ENCODE measurements at places on chromosomes 13 and 19.
A peak's percentile ranks its signal among the peaks of the same experiment; 100 is the strongest.

GRCh38 chr13:41029629-41030028 lies 10.5 kb upstream of the ELF1 start:
- no peak for DNase-seq

GRCh38 chr19:21508198-21508597 lies 2.8 kb downstream of the ZNF429 start:
- peak; percentile 21 for DNase-seq

GRCh38 chr19:46809534-46810272 lies 21.3 kb upstream of the SLC1A5 start:
- no peak for DNase-seq

GRCh38 chr19:40261631-40262030 lies 23.5 kb downstream of the AKT2 start:
- DNase-seq = no peak

DNA sequence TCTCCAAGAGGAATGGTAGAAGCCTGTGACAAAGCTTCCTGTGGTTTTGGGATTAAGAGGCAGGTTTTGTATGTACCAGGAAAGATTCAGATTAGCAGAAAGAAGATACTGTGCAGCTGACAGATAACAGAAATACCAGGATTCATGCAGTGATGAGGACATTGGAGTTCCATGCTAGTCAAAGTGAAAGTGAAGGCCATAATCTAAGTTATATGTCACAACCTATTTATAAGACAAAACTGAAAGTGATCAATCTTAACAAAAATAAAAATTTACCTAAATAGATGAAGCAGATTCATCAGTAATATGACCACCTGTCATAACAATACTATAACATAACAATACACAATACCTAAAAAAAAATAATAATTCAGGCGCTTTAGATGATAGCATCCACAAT lies 1305.2 kb upstream of the PCDH9 start:
- DNase-seq = no peak

- DNase-seq = no peak
Measured at GRCh38 chr13:76696370-76696769, 189.8 kb downstream of the KCTD12 start.

DNA sequence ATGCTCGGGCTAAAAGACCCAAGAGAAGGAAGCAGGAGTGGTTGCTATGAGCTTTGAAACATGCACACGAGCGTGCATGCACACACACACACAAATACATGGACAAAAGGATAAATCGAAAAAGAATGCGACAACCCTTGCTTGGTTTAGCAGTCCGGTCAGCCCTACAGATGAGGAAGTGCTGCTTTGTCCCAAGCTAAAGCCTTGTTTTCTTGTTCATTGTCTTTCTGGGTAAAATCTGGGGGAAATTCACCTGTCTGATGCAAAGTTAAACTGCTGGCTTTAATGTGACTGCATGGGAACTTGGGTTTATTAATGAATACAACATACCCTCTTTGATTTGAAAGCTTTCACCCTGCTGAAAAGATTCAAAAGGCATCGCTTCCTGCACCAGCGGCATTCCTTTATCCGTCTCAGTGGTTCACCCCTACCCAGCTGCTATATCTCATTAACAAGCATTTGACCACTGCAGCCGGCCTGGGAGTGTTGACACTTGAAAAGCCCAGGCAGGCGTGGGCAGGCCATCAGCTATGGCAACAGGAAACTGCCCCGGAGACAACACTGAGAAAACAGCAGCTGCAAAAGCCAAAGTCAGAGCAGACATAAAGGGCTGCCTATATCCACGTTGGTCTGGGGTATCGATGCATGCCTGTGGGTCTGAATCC lies 301.7 kb downstream of the NDFIP2 start:
- DNase-seq = no peak

GRCh38 chr13:43071824-43072223 lies 48.4 kb downstream of the DNAJC15 start:
- DNase-seq = no peak

DNA sequence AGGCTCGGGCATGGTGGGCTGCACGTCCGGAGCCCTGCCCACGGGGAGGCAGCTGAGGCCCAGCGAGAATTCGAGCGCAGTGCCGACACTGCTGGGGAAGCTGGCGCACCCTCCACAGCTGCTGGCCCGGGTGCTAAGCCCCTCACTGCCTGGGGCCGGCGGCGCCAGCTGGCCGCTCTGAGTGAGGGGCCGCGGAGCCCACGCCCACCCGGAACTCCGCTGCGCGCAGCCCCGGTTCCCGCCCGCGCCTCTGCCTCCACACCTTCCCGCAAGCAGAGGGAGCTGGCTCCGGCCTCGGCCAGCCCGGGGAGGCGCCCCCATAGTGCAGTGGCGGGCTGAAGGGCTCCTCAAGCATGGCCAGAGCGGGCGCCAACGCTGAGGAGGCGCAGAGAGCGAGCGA lies 2080.4 kb downstream of the PCDH9 start:
- DNase-seq = no peak

GRCh38 chr19:49631610-49632192 lies 8.2 kb downstream of the RRAS start:
- DNase-seq = no peak

DNA sequence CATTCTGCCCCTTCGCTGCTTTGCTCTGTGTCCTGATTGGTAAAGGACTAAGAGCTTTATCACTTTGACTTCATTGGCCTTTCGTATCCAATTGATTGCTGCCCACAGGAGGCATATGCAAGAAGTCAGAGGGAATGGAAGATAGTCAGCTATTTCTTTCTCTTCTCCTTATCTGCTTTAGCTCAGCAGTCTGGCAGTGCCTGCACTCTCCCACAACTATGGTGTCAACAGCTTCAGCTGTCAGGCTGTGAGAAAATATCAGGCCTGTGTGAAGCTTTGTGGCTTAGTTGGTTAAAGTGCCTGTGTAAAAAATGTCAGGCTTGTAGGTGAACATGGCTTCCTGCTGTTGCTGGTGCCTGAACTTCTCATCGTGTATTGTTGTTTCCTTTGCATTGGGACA lies 243.0 kb downstream of the PCDH17 start:
- DNase-seq = no peak

DNA sequence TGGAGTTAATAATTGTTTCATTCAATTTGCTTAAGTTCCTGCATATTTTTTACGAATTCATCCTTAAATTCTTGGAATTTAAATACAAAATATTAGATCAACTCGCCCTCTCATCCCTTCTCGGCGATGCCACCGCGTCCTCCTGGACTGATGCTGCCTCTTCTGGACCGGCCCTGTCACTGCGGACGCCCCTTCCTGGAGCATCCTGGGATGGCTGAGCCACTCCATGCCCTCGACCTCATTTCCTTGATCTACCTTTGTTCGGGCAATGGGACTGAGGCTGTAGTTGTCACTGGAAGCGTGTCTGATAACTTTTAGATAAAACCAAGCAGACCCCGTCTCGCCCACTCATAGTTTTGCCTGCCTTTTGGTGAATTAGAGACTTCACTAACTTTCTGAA lies 283.7 kb downstream of the TEX29 start:
- no peak for DNase-seq

- DNase-seq = no peak
Measured at GRCh38 chr19:29533578-29534544, 8.1 kb downstream of the VSTM2B start.

DNA sequence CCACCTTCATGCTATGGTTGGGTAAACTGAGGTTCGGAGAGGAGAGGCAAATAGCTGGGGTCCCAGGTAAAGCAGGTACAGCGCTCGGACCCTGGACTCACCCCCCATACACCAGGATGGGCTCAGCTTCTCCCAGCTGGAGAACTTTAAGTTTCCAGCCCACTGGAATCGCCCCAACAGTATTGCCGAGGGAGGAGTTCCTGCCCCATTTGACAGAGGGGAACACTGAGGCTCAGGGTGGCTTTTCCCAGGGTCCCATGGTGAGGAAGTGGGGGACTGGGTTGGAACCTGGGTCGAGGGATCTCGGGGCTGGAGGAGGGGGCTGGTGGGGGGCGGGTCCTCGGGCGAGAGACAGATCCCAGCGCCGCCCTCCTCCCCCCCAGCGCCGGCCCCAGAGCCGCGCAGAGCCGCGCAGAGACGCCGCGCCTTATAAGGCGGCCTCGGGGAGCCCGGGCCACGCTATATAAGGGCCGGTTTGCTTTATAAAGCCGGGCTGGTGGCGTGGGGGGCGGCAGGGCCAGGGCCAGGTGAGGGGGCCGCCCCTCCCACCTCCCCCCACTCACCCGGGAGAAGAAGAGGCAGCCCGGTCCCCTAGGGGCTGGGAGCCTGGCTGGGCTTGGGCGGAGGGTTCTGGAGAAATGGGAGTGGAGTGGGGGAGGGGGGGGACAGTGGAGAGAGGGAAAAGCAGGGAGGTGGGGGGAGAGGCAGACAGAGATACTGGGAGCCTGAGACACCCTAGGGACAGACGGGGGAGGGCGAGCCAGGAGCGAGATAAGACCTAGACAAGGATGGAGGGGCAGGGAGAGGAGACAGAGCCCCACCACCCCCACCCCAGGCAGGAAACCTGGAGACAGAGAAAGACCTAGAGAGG lies 1.1 kb downstream of the CNN1 start:
- no peak for DNase-seq

DNA sequence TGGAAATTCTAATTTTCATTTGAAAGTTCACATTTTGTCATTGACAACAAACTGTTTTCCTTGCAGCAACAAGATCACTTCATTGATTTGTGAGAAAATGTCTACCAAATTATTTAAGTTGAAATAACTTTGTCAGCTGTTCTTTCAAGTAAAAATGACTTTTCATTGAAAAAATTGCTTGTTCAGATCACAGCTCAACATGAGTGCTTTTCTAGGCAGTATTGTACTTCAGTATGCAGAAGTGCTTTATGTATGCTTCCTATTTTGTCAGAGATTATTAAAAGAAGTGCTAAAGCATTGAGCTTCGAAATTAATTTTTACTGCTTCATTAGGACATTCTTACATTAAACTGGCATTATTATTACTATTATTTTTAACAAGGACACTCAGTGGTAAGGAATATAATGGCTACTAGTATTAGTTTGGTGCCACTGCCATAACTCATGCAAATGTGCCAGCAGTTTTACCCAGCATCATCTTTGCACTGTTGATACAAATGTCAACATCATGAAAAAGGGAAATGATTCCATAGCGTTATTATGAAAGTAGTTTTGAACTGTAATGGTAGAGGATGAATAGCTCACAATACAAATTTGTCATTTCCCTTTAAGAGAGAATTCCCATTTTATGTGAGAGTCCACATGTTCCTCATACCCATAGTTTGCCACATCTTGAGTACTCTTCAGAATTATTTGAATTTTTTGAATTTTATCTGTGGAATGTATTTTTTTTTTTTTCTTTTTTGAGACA lies 2.6 kb downstream of the BRCA2 start:
- DNase-seq = no peak

- DNase-seq = no peak
Measured at GRCh38 chr13:98947925-98948324, 29.9 kb downstream of the DOCK9 start.

GRCh38 chr19:5057860-5058259 lies 88.9 kb downstream of the KDM4B start:
- DNase-seq = no peak

DNA sequence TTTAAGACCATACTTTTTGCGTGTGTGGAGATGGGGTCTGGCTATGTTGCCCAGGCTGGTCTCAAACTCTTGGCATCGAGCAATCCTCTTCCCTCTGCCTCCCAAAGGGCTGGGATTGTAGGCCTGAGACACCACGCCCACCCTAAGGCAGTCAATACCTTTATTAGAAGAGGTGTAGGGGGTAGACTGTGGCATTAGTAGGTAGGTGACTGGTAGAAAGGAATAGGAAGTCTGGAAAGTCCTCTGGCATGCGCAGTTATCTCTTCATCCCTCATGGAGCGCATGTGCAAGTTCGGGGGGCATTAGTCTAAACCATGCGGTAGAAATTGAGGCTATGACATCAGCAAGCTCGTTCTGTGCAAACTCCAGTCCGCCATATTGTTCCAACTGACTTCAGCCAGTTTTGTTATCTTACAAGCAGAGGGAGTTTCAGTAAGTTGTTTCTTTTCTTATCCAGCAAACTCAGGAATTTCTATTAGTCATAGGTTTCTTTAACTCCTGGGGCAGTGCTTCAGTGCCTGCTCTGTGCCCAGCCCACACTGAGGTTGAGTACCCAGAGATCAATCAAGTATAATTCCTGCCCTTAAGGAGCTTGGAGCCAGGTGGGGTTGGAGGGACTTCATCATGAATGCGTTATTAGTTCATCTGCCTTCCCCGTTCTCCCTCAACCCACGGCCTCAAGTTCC lies 7.3 kb upstream of the RANBP3 start:
- no peak for DNase-seq

GRCh38 chr13:50787316-50788195 lies 55.9 kb downstream of the DLEU7 start:
- no peak for DNase-seq

GRCh38 chr13:35720290-35720689 lies 243.8 kb upstream of the MAB21L1 start:
- no peak for DNase-seq

- no peak for DNase-seq
Measured at GRCh38 chr19:7665076-7665475, 3.8 kb upstream of the RETN start.

- DNase-seq = no peak
Measured at GRCh38 chr19:56110515-56111448, 10.3 kb downstream of the ZNF787 start.

GRCh38 chr13:27044837-27045570 lies 126.6 kb downstream of the USP12 start:
- DNase-seq = no peak

DNA sequence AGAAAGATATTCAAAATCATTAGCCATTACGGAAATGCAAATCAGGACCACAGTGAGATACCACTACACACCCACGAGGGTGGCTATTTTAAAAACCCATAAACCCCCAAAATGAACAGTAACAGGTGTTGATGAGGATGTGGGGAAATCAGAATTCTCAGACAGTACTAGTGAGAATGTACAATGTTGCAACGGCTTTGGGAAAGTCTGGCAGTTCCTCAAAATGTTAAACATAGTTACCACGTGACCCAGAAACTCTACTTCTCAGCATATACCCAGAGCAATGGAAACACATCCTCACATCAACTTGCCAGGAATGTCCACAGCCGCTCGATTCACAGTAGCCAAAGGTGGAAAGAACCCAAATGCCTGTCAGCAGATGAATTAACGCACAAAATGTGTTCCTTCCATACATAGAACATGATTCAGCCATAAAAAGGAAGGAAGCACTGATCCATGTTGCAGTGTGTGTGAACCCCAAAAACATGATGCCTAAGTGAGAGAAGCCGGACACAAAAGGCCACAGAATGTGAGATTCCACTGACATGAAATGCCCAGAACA lies 7.0 kb downstream of the PLVAP start:
- DNase-seq = no peak

GRCh38 chr19:6226012-6226411 lies 53.8 kb downstream of the MLLT1 start:
- DNase-seq = no peak

- no peak for DNase-seq
Measured at GRCh38 chr13:99935772-99936171, 35.8 kb downstream of the ZIC5 start.

DNA sequence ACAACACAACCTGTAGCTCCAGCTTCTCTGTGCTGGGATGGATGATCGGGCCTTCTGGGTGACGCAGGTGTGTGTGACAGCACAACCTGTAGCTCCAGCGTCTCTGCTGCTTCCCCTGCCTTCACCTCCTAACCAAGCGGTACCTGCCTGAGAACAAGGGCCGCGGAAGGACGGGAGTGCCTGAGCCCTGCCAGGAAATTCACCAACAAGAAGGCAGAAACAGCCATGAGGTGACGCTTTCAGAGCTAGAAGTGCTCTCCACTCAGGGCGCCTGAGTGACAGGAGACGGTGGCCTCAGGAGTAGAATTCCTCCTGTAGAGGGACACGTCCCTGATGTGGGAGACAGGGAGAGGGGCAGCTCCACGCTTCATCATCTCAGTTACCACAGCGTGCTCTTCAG lies 17.4 kb downstream of the ZNF331 start:
- no peak for DNase-seq
